GM23338 (cell line): ENCODE measurements at places on chromosomes 6 and 20. TPM values are rescaled to one million over a fixed set of nuclear protein-coding genes. Genes with fewer than 3 reads are reported as not detected.

DUSP15 gene
- 2.8 and 5.9 TPM in 2 replicates for total RNA-seq

ZBP1 gene
- not detected in 2 replicates for total RNA-seq

TP53TG5 gene
- total RNA-seq: not detected in 2 replicates

MCCD1 gene
- not detected in 2 replicates for total RNA-seq

SIRPG gene
- not detected in 2 replicates for total RNA-seq

HRH3 gene
- total RNA-seq: 2.9 and 5.2 TPM in 2 replicates

FITM2 gene
- 1.6 and 3.5 TPM in 2 replicates for total RNA-seq

DNA sequence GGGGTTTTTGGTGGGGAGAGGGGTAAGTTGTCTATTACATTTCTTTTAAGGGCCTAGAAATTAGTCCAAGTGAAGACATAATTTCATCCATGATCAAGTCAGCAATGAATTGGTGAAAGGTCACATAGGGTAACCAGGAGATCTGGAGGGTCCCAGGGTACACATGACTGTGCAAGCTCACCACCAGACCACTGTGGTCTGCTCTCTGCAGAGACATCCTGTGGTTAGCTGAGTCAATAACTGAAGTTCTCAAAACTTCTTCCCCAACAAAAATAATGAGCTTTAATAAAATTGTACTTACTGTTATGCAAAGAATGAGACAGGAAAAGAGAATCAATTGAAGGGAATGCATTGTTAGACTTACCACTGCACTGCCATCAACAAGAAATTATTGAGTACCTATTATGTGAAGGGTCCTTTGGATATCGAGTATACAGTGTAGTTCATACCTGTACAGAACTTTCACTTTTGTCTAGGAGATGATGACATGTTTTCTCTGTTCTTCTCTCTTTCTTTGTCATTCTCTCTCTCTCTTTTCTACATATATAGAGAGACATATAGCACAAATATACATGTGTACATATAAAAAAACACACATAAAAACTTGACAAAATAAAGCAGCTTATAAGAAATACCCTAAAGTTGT, 209.8 kb downstream of the GJA1 start:
- H3K27me3 ChIP-seq: no peaks in the 10 kb centered on the region
- peaks cover 5% of the 10 kb centered on the region; the same call in 1 of the 2 replicates for H3K36me3 ChIP-seq
- H3K4me1 ChIP-seq: no peaks in the 10 kb centered on the region
- DNase-seq: no peak
- H3K27ac ChIP-seq: no peak overlapping the region

GRCh38 chr20:38321959-38322598, 18.1 kb downstream of the BPI start:
- H3K27me3 ChIP-seq: no peaks in the 10 kb centered on the region
- H3K36me3 ChIP-seq: no peaks in the 10 kb centered on the region
- no peak overlapping the region for H3K4me3 ChIP-seq
- no peak overlapping the region for H3K27ac ChIP-seq
- H3K4me1 ChIP-seq: no peaks in the 10 kb centered on the region
- DNase-seq: peak; percentile 75

DNA sequence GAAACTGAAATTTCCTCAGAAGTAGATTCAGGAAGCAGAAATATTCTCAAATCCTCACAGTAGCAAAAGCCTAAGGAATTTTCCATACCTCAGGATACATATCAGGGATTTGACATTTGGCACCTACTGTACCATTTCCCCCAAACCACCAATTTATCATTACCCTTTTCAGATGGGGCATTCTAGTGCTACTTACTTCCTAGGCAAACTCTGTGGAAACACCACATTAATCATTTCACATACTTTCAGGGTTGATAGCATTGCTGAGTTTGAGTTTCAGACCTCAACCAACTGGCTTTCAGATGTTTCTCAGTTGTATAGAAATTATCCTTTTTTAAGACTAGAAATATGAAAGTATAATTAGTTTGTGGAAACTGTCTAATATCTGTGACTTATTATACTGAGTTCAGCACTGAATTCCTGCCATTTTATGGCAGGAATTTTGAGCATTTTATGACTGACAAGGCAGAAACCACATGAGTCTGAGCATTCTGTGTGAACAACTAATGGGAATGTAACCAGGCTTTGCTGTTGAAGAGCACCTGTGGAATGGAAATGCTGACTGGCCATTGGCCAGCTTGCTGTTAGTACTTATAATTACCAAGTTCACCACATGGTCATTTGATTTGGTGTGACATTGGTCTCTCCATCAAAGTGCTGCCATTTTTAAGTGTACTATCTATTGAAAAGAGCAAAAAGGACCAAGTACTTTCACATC, 35.1 kb upstream of the IRAK1BP1 start:
- no peak overlapping the region for H3K27ac ChIP-seq
- no peaks in the 10 kb centered on the region for H3K27me3 ChIP-seq
- no peak overlapping the region for H3K4me3 ChIP-seq
- no peak for DNase-seq

DNA sequence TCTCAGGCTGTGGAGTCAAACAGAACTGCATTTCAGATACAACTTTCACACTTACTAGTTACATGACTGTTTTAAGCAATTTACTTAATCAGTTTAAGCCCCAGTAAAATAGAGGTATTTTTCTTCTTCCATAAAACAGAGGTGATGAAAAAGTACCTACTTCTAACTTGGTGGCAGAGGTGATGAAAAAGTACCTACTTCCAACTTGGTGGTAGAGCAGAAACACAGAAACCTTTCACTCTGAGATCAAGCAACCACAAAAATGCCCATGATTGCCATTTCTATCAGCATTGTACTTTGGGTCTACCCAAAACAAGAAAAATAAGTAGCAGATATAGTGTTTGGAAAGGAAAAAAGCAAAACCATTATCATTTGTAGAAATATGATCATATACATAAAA, 148.7 kb downstream of the OPRM1 start:
- no peak overlapping the region for H3K27ac ChIP-seq
- H3K36me3 ChIP-seq: no peaks in the 10 kb centered on the region
- H3K4me1 ChIP-seq: no peaks in the 10 kb centered on the region
- H3K4me3 ChIP-seq: no peak overlapping the region
- DNase-seq: no peak
- H3K27me3 ChIP-seq: no peaks in the 10 kb centered on the region

- H3K4me1 ChIP-seq: peaks cover 19% of the 10 kb centered on the region
- H3K27ac ChIP-seq: no peak overlapping the region
- no peak overlapping the region for H3K4me3 ChIP-seq
- H3K27me3 ChIP-seq: no peaks in the 10 kb centered on the region
- peak; percentile 77 for DNase-seq
- H3K36me3 ChIP-seq: no peaks in the 10 kb centered on the region
Measured at GRCh38 chr6:71383901-71384489, 95.4 kb downstream of the OGFRL1 start.

DNA sequence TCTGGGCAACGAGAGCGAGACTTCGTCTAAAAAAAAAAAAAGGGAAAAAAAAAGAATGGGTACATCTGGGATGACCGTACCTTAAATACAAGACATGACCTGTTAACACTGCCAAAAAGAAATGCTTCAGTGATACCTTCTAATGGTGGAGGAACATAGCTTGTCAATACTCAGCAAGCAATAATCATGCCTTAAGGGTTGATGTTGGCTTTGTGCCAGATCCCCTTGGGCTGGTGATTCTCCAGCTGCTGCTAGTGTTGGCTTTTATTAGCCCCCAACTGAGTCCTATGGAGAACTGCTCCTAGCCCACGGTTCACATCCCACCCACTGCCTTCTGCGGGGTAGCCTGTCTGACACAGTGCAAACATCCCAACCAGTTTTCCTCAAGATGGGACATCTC, 134.9 kb downstream of the PLCB1 start:
- no peaks in the 10 kb centered on the region for H3K36me3 ChIP-seq
- no peaks in the 10 kb centered on the region for H3K27me3 ChIP-seq
- H3K27ac ChIP-seq: no peak overlapping the region
- H3K4me3 ChIP-seq: no peak overlapping the region
- no peaks in the 10 kb centered on the region for H3K4me1 ChIP-seq

GRCh38 chr6:154030646-154031045, 8.4 kb upstream of the OPRM1 start:
- H3K4me3 ChIP-seq: no peak overlapping the region
- H3K27ac ChIP-seq: no peak overlapping the region
- no peak for DNase-seq

- H3K27ac ChIP-seq: peak within 1 kb of the TSS; percentile 94
- no peaks in the 10 kb centered on the region for H3K27me3 ChIP-seq
- peak; percentile 94 for DNase-seq
- H3K4me1 ChIP-seq: peaks cover 15% of the 10 kb centered on the region
Measured at GRCh38 chr6:95577304-95578105, at the start of gene MANEA. MANEA (plus strand) TSS chr6:95577535; CDS start chr6:95586440, 8,905 bp downstream.
